ENCODE measurements at places on chromosomes 4 and X.

- no peak for DNase-seq
Observed at GRCh38 chr4:181146051-181146450, 1097.2 kb upstream of the TENM3 start.

DNA sequence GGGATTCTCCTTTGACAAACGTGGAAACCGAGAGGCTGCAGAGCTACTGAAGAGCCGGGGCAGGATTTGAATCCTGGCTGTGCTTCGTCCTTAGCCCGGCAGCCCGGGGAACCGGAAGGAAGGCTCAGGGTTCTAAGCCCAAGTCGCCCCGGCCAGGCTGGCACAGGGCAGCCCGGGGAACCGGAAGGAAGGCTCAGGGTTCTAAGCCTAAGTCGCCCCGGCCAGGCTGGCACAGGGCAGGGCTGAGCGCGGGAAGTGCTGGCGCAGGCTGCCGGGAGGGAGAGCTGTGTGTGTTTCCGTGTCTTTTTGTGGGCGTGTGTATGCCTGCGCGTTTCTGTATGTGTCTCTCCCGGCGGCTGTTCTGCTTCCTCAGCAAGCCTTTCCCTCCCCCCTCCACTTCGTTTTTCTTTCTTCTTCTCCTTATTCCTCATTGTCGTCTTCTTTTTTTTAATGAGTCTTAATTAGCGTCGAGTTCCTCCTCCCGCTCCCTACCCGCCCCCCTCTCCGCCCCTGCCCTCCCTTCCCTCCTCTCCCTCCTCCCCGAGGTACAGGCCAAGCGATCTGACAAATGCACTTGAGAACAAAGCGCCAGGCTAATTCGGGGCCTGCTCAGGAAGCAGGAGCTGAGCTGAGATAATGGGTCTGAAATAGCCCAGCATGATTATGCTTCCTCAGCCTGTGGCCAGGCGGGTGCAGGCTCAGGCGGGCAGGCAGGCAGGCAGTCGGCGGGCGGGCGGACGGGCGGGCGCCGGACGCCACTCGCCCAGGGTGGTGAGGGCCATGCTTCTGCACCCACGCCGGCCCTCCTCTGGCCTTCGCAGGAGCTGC lies 65.9 kb downstream of the EFNB1 start:
- DNase-seq = peak; percentile 24

DNA sequence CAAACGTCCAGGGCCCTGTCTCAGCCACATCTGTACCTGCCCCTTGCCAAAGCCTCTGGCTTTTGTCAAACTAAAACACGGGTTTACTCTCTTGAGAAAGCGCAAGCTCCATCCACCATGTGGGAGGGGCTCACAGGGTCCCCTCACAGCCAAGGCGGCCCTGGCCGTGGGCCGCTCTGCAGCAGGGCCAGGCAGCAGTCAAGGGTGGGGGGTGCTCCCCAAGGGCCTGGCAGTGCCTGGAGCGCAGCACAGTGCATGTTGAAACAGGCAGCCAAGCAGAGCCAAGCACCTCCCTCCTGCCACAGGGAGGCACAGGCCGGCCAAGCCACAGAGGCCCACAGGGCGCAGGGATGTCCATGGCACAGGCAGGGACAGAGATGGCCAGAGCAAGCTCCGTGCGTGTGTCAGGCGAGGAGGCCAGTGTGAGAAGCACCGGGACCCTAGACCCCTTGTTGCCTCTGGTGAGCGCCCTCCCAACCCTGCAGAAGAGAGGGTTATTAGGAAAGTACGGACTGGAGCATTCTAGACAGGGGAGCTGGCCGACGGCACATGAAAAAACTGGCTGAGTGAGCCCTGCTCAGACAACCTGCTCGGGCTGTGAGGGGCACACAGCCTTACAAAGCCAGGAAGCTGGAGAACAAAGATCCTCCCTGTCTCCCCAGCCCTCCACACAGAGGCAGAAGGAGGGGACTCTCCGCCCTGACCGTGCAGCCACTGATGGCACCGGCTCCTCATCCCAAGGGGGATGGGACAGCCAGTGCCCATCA lies 39.0 kb downstream of the FAM53A start:
- no peak for DNase-seq

GRCh38 chr4:114879916-114880669 lies 233.3 kb downstream of the NDST4 start:
- DNase-seq = no peak

GRCh38 chrX:7286168-7286837 lies 138.3 kb upstream of the PUDP start:
- no peak for DNase-seq

DNA sequence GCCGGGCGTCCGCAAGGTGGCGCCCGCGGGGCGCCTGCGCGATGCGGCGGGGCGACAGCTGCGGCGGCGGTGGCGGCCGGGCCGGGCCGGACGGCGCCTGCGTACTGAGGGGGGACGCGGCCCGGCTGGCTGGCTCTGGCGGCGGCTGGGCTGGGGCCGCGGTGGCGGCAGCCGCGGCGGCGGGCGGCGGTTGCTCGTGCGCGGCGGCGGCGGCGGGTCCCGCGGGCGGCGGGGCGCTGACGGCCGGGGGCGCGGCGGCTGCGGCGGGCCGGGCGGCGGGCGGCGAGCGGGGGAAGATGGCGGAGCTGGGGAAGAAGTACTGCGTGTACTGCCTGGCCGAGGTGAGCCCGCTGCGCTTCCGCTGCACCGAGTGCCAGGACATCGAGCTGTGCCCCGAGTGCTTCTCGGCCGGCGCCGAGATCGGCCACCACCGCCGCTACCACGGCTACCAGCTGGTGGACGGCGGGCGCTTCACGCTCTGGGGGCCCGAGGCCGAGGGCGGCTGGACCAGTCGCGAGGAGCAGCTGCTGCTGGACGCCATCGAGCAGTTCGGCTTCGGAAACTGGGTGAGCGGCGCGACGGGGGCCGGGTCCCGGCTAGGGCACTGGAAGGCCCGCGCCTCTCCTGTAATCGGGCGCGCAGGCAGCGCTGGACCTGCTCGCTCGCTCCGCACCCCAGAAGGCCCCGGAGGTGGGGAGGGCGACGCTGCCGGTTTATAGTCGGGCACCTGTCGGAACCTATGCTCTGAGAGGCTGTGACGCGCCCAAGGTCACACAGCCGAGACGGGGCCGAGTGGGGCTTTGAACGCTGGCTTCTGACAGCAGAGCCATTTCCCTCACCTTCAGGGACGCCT lies at the start of gene TADA2B:
Gene TADA2B, plus strand, starts transcription at position 89 of the 853 bp plus-strand sequence. Its CDS starts 208 bp downstream, at position 297.
- DNase-seq = peak; percentile 58

- DNase-seq = no peak
Observed at GRCh38 chrX:56787734-56788152, 58.7 kb downstream of the NBDY start.

- DNase-seq = no peak
Observed at GRCh38 chr4:17687237-17687857, 72.9 kb downstream of the MED28 start.

DNA sequence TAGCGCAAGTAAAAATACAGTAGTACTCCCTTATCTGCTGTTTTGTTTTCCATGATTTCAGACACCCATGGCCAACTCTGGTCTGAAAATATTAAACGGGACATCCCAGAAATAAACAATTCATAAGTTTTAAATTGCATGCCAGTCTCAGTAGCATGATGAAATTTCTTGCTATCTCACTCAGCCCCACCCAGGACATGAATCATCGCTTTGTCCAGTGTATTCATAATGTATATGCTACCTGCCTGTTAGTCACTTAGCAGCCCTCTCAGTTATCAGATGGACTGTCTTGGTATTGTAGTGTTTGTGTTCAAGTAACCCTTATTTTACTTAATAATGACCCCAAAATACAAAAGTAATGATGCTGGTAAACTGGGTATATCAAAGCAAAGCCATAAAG lies 158.2 kb upstream of the DDIT4L start:
- no peak for DNase-seq

DNA sequence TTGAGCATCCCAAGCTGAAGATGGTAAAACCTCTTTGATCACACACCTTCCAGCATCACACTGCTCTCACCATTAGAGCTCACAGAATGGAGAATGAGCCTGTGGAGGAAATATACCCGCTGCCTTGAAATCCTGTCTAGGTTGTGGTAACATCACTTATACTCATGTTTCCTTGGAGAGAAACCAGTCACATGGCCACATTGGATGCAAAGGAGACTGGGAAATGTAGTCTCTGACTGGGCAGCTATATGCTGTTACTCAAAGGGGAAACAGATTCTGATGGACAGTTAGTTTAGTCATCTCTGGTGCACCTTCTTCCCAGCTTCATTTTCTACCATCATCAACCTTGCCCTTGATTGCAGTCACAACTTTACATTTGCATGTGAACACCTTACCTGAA lies 286.3 kb downstream of the ANKRD50 start:
- DNase-seq = no peak

DNA sequence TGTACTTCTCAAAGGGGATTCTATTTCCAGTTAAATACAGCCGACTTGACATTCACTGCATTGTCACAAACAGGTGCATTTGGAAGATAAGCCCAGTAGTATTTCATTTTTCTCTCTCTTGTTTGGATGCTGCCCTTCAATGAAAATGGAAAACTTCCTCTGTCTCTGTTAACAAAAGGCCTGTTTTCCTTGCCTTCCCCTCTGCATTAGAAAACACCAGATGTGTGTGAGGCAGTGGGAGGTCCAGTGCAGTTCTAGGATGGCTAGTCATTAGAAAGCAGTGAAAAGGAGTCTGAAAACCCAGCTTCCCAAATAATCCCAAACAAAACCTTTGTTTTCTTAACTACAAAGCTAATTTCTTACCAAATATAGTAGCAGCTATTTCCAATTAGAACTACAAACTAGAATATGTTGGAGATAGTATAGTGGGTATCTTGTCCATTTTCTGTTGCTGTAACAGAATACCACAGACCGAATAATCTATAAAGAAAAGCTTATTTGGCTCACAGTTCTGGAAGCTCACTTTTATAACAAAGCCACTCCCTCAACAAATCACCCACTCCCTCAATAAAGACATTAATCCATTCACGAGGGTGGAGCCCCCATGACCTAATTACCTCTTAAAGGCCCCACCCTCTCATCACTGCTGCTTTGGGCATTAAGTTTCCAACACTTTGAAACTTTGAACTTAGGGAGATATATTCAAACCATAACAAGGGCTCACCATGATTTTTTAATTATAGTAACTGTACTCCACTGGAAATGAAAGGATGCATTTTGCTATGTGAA lies 452.1 kb upstream of the RPS6KA3 start:
- DNase-seq = no peak

- DNase-seq = peak; percentile 43
Observed at GRCh38 chr4:77600521-77601451, 4.8 kb upstream of the CXCL13 start.

GRCh38 chr4:67933755-67934154 lies 29.5 kb downstream of the TMPRSS11A start:
- DNase-seq = no peak

Data from activated CD4-positive, alpha-beta T cell treated with anti-CD3 and anti-CD28 coated beads, Interleukin-2, amount 50 U/mL, for 48 hours (primary cell).